Muscle of back (tissue), 13 donors: ENCODE measurements at places on chromosomes 3 and 15. TPM values are rescaled to one million over a fixed set of nuclear protein-coding genes. Genes with fewer than 3 reads are reported as not detected.

Gene RLBP1
- not detected for polyA plus RNA-seq

Gene PEX11A
- 7.0 TPM for polyA plus RNA-seq

Gene ATR
- polyA plus RNA-seq, result 8.1 TPM

Gene LAMB2
- 339 TPM for polyA plus RNA-seq

Gene ZNF148
- 21.3 TPM for polyA plus RNA-seq

Gene FANCI
- polyA plus RNA-seq, result 14.8 TPM

Gene P2RY1
- polyA plus RNA-seq, result 6.5 TPM

Gene SHC4
- 2.2 TPM for polyA plus RNA-seq

Gene KLHL40
- polyA plus RNA-seq, result 69.8 TPM

Gene HTR3E
- not detected for polyA plus RNA-seq

Gene SAMMSON
- not detected for polyA plus RNA-seq

Gene A4GNT
- polyA plus RNA-seq, result not detected

Gene GATM
- polyA plus RNA-seq, result 370 TPM

Gene SLC28A2
- polyA plus RNA-seq, result 0.17 TPM

Gene CYP1A2
- polyA plus RNA-seq, result 0.08 TPM

Gene NPAP1
- 0.03 TPM for polyA plus RNA-seq

Gene GOLGA6L9
- 1.4 TPM for polyA plus RNA-seq

Gene TM4SF18
- polyA plus RNA-seq, result 16.0 TPM

Gene GOLGA8G
- 0.03 TPM for polyA plus RNA-seq

Gene GPR176
- polyA plus RNA-seq, result 5.9 TPM

Gene SEMA6D
- 82.9 TPM for polyA plus RNA-seq

Gene TIMP4
- 2.5 TPM for polyA plus RNA-seq

Gene NR2E3
- polyA plus RNA-seq, result 10.3 TPM

Gene DNASE1L3
- 1.3 TPM for polyA plus RNA-seq

Gene VEPH1
- 0.85 TPM for polyA plus RNA-seq

Gene AMOTL2
- polyA plus RNA-seq, result 47.0 TPM

Gene TMEM108
- polyA plus RNA-seq, result 16.3 TPM

Gene GOLGA8T
- not detected for polyA plus RNA-seq

Gene SLCO3A1
- 7.3 TPM for polyA plus RNA-seq

Gene CLRN1
- polyA plus RNA-seq, result 0.37 TPM

Gene CHRNA5
- polyA plus RNA-seq, result 0.88 TPM

Gene ZWILCH
- polyA plus RNA-seq, result 16.5 TPM

Gene ZNF620
- 3.2 TPM for polyA plus RNA-seq

Gene PYDC2
- not detected for polyA plus RNA-seq

Gene PDIA5
- 29.2 TPM for polyA plus RNA-seq

Gene TMEM207
- not detected for polyA plus RNA-seq

Gene RTP1
- polyA plus RNA-seq, result 0.39 TPM

Gene RPS27L
- polyA plus RNA-seq, result 56.7 TPM

Gene SKOR1
- polyA plus RNA-seq, result 0.37 TPM

Gene XIRP1
- polyA plus RNA-seq, result 483 TPM

Gene P2RY14
- 1.1 TPM for polyA plus RNA-seq

Gene SLC51B
- polyA plus RNA-seq, result 1.6 TPM

Gene MESP2
- 0.49 TPM for polyA plus RNA-seq

Gene FHIT
- polyA plus RNA-seq, result 4.7 TPM

Gene CFAP92
- polyA plus RNA-seq, result 0.42 TPM

Gene CYP11A1
- polyA plus RNA-seq, result 2.6 TPM

Gene FGF12
- polyA plus RNA-seq, result 2.0 TPM

Gene WDR53
- polyA plus RNA-seq, result 10.6 TPM

Gene CEMIP
- 2.1 TPM for polyA plus RNA-seq

Gene ISY1
- polyA plus RNA-seq, result 35.8 TPM

Gene ANKUB1
- not detected for polyA plus RNA-seq

Gene POLR2M
- 36.2 TPM for polyA plus RNA-seq

Gene LSAMP
- 12.1 TPM for polyA plus RNA-seq

Gene ALG1L2
- polyA plus RNA-seq, result 2.0 TPM

Gene RAP2B
- 6.1 TPM for polyA plus RNA-seq
